Cerebellum (tissue), 4 donors: ENCODE measurements at places on chromosomes 1 and 21. TPM values are rescaled to one million over a fixed set of nuclear protein-coding genes. Genes with fewer than 3 reads are reported as not detected.

DNA sequence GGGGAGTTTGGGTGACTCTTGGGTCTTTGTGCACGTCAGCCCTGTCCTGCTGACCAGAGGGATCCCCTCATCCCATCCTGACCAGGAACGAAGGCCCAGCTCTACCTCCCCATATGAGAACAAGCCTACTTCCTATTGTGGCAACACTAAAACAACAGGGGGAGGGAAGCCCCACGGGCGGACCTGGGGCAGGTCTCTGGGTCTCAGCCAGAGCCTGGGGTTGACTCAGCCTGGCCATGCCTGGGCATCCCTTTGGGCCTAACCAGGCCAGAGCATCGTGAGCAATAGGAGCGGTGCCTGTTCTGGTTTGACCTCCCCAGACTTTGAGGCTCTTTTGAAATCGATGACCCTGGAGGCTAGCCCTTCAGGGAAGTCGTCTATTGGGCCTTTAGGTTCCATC, 16.8 kb downstream of the RPS6KA1 start:
- no peak for DNase-seq

GRCh38 chr21:46442938-46443337, 15.8 kb upstream of the DIP2A start:
- no peak for DNase-seq

- no peak for DNase-seq
Observed at GRCh38 chr21:28590676-28591075, 402.0 kb downstream of the LTN1 start.

GRCh38 chr1:110098222-110099026, 13.8 kb upstream of the UBL4B start:
- no peak for DNase-seq

DNA sequence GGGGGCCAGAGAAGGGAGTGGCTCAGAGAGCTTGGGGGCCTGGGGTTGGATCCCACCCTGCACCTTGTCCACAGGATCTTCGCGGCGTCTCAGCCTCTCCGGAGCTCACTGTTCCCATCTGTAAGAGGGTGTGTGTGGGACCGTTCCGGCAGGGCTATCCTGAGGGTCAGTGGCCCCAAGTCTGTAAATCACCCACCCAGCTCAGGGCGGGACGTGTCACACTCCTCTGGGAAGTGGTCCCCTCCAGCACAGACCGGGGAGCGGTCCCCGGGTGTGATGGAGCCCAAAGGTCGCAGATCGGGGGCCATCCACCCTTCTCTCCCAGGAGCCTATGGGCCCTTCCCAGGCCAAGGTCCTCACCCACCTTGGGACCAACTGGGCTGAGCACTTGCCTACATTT, 40.0 kb downstream of the KCNAB2 start:
- no peak for DNase-seq

- no peak for DNase-seq
Observed at GRCh38 chr1:101108111-101108500, 82.5 kb upstream of the DPH5 start.

GRCh38 chr1:106688446-106688845, 368.0 kb upstream of the PRMT6 start:
- DNase-seq, result no peak

DNA sequence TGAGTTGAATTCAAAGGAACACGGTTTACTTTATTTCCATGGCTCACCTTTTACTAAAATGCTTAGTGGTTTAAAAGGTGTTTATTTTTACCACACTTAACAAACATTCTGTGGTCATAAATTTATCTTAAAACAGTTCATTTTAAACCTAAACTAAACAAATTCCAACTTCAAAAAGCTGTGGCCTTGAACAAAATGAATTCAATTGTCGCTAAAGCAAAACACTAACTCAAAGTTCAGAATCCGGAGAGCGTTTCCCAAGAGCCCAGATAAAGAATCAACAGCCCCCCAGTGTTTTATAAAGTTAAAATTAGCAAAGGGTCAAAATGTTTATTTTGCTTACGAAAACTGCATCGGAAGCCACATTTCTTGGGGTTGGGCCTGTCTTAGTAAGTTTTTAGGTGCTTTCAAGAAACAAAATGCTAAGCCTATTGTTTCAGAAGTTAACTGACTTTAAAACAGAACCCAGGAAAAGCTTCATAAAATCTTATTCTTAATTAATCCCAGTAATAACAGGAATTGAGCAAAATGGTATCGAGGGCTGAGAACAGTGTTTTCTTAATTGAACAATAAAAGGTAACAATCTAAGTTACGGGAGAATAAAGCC, 1.3 kb downstream of the PUM1 start:
- no peak for DNase-seq

DNA sequence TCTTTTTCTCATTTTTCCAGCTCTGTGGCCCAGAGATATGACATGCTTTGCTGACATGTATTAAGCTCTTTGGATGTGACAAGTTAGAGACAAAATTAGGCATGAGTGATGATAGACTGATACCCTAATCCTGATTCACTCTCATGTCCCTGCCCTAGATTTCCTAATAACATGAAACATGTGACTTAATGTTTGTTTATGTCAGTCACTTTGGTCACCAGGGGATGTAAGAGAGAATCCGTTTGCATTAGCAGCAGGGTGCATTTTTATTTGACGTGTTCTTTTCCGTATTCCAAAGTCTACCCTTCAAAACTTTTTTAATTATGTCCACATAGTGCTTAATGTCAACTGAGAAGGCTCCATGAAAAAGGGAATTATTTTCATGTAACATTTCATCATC, 192.4 kb downstream of the HMCN1 start:
- no peak for DNase-seq

- DNase-seq, result no peak
Observed at GRCh38 chr21:34598931-34599400, 15.9 kb downstream of the RCAN1 start.

- no peak for DNase-seq
Observed at GRCh38 chr1:46749921-46750404, 31.0 kb upstream of the EFCAB14 start.

GRCh38 chr21:28336314-28336713, 656.4 kb downstream of the LTN1 start:
- DNase-seq, result no peak

The CLDN17 gene
- total RNA-seq, result not detected

The BGLAP gene
- total RNA-seq, result 0.73 TPM

The TMEM269 gene
- total RNA-seq, result 0.64 TPM

The OR4F16 gene
- total RNA-seq, result 0.54 TPM
